Stimulated activated CD4-positive, alpha-beta T cell treated with anti-CD3 and anti-CD28 coated beads, Interleukin-1b, Interleukin-23, amount 100 ng/mL, for 4 hours (primary cell): ENCODE measurements at places on chromosomes 4 and X.

DNA sequence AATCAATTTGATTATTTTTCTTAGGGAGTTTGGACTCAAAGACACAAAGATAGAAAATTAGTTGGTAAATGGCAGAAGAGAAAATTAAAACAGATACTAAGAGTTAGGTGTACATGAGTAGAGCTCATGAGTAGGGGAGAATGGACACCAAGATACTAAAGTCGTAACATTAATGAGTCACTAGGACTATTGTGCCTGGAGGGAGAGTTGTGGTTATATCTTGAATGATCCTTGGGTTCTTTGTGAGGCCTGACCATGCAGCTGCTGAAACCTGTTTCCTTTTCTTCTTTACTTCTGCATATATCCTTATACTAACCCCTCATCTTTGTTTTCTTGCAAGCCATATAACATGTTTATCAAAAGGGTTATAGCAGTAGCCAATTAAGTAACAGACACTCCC, 532.8 kb downstream of the RPA4 start:
- DNase-seq: no peak

DNA sequence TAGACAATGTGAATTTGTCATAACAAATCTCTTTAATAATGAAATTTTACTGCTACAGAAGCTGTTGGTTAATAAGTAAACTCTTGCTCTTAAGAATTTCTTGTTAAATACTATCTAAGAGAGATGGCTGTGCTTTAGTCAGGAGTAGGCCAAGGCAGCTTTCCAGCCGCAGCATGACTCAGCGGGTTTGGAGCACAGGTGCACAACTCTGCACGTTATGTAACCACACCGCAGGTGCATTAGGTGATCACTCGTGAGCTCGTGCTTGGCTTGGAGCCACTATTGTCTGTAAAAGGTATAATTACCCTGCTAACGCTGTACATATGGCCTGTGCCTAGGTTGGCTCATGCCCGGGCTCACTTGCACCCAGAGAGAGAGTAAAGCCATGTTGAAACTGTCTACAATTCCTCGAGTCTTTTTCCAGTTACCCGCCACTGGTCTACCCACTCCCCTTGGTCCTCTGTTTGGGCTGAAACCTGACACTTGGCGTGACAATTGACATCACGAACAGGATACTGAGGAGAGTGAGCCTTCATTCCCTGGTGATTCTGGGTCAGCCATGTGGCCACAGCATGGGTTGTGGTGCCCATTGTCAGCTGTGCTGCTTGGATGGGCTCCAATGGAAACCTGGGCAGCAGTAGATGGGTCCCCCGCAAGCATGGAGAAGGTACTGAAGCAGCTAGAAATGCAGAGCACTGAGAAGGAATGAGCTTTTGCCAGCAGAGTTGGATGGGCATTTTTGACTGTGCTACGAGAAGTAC, 18.4 kb upstream of the ANAPC4 start:
- DNase-seq: no peak

GRCh38 chrX:137431693-137432488, 134.0 kb upstream of the ZIC3 start:
- no peak for DNase-seq

GRCh38 chr4:15690020-15690809, 8.6 kb downstream of the FAM200B start:
- DNase-seq: no peak

DNA sequence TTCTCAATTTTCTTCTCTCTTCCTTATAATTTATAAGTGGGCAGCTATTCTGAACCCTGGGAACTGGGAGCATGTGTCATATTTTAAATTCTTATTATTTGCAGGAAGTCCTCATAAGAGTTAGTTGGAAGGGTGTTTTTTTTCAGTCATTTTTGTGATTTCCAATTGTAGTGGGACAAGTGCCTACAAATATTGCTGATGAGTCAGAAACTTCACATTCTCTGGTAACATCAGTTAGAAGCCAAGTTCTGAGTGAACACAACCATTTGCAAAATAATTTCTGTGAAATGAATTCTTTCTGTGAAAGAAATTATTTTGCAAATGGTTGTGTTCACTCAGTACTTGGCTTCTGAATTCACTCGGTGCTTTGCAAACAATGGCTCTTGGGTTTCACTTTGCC, 20.8 kb upstream of the NWD2 start:
- DNase-seq: no peak

DNA sequence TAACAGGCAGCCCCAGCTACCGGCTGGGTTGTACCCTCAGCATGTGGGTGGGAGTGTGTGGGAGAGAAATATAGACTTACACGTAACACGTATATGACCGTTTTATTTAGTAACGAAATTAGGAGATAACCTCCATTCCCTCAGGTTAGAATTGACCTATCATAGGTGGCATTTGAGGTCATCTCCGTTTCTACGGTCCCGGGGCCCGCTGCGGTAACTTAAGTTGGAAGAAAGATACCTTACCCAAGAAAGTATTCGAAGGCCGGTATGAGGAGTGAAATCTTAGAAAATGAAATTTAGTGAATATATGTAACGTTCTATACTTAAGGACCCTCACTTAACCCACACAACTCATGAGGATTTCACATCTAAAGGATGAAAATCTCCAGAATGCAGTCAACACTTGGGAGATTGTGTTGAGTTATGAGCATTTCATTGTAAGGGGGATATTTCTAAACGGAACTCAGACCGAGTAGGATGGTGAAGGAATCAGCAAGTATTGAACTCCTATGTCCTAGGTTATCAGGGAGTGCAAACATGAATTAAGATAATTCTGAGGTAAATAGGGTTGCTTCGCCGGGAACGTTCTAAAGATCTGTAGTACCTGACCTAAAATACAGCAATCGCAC, 891 bp downstream of the CISD2 start:
- DNase-seq: no peak
